GM12864 (cell line): ENCODE measurements at places on chromosomes 4 and X.
A peak's percentile ranks its signal among the peaks of the same experiment; 100 is the strongest.

DNA sequence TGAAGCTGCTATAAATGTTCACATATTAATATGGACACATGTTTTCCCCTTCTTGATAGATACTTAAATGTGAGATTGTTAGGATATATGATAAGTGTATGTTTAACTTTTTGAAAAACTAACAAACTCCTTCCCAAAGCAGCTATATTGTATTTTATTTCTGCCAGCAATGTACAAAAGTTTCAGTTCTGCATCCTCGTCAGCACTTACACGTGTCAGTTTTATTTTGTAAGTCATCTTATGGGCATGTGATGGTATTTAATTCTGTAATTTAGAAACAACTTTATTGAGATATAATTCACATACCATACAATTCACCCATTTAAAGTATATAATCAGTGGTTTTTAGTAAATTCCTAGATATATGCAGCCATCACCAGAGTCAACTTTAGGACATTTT, 31.6 kb downstream of the RAPGEF2 start:
- no peak for DNase-seq

- DNase-seq, result no peak
Measured at GRCh38 chr4:3736806-3737205, 29.4 kb upstream of the ADRA2C start.

GRCh38 chr4:164081371-164081770, 586.9 kb downstream of the TMA16 start:
- DNase-seq, result no peak

DNA sequence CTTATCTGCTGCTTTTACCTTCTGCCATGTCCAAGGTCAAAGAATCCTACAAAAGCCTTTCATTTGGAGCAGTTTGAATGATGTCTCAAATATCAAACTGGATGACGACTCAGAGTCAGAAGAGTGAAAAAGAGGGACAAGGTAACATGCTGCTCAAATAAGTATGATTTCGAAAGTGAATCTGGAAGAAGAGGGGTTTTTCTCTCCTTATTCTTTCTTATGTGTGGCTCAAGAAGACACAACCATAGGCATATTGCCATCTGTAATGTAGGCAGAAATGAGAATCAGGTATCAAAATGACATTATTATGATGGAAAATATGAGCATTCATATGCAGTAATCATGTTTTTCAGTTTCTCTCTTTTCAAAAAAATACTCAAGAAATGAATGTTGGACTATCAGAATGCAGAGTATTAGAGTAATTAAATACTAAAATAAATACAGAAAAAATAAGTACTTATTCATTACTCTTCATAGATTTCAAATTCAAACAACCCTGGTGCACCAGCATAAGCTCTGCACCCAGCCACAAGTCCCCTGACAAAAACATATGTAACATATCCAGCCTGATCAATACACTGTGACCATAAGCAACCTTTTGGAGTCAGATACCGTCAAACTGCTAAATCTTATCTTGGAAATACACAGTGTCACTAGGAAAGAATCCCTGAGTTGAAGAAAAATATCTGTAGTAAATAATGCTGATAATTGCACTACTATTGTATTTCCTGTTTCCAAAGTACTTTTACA, 468.6 kb downstream of the INPP4B start:
- DNase-seq, result no peak

- no peak for DNase-seq
Measured at GRCh38 chrX:21959362-21960051, 19.0 kb downstream of the SMS start.

- peak; percentile 27 for DNase-seq
Measured at GRCh38 chr4:110055158-110055768, 142.6 kb downstream of the EGF start.

DNA sequence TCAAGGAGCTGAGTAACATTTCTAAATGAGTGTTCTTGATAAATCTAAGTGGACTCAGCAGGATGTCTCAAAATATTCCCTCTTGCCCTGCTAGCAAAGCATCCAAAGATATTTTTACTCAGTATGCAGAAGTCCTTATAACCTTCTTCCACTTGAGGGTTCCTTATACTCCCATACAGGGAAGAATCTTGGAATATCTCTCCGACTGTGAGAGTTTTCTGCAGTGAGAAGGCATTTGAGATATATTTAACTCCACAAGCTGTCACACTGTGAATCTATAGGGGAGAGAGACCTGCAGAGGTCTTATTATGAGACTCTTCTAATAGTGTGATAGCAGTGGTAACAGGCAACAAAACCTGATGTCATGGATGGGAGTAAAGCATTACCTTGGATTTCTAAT, 1034.5 kb upstream of the PABPC4L start:
- no peak for DNase-seq

DNA sequence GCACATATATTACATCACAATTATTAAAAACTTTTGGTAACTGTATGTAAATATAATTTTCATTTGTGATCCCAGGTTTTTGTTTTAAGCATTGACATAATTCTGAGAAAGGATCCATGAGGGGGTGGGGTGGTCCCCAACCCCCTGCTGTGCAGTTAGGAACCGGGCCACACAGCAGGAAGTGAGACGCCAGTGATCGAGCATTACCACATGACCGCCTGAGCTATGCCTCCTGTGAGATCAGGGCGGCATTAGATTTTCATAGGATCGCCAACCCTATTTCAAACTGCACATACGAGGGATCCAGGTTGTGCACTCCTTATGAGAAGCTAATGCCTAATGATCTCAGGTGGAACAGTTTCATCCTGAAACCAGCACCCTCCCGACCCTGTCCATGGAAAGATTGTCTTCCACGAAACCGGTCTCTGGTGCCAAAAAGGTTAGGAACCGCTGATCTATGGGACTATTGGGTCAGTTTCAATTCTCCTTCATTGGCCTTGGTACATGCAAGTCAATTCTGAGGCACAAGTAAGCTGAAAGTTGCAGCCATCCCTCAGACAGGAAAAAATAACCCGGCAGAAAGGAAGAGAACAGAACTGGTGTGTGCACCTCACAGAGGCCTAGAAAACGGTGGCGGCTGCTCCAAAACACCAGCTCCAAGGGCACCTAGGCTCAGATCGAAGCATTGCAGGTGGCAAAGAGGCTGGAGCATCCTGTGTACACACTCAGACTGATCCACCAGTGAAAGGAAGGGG, 7.0 kb upstream of the TMSB4X start:
- no peak for DNase-seq

GRCh38 chr4:184978211-184978610, 40.1 kb upstream of the HELT start:
- no peak for DNase-seq

GRCh38 chr4:141731481-141731880, 95.1 kb downstream of the IL15 start:
- DNase-seq, result no peak

- no peak for DNase-seq
Measured at GRCh38 chrX:41686788-41687187, 2.0 kb upstream of the GPR34 start.

DNA sequence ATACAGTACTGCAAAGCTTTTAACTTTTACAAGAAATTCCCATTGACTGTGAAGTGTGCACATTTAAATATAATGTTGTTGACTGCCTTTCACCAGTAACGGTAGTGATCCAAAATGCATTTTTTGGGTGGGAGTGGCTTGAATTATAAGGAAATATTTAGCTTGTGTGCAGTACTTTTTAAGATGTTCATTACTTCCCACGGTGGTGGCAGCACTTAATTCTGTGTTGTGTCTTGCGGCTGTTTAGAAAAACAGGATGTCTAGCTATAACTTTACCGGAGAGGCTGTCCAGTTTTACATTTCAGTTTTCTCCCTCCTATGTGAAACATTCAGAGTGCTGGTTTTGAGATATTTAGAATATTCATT, 1.7 kb downstream of the TMEM131L start:
- no peak for DNase-seq

DNA sequence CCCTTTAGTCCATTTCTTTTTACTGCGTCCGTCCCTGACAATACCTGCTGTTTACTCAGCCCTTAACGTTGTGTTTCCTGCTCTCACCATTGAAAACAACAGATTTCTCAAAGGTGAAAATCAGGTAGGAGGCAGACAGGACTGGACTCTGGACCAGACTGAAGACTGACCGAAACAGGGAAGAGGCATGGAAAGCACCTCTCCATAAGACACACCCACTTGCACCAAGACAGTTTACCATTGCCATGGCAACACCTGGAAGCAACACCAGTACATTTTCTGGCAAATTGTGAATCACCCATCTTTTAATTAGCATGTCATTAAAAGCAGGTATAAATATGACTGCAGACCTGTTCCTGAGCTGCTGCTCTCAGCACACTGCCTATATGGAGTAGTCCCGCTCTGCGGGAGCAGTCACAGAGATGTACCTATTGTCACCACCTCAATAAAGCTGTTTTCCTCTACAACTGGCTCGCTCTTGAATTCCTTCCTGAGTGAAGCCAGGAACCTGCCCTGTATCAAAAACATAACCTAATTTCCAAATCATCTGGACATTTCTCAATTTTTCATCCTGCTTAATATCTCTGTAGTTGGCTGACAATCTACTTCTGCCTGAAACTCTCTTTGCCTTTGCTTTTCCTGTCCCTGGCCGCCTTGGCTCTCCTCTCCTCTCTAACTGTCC, 117.0 kb downstream of the RNF150 start:
- DNase-seq, result no peak

GRCh38 chr4:72827968-72828367, 241.5 kb downstream of the COX18 start:
- DNase-seq, result no peak

- DNase-seq, result peak; percentile 24
Measured at GRCh38 chr4:154164931-154165839, 326.4 kb downstream of the DCHS2 start.
